Stimulated activated CD8-positive, alpha-beta memory T cell treated with anti-CD3 and anti-CD28 coated beads, Interleukin-7, amount 100 ng/mL, for 24 hours (primary cell): ENCODE measurements at places on chromosomes 1 and 21.

DNA sequence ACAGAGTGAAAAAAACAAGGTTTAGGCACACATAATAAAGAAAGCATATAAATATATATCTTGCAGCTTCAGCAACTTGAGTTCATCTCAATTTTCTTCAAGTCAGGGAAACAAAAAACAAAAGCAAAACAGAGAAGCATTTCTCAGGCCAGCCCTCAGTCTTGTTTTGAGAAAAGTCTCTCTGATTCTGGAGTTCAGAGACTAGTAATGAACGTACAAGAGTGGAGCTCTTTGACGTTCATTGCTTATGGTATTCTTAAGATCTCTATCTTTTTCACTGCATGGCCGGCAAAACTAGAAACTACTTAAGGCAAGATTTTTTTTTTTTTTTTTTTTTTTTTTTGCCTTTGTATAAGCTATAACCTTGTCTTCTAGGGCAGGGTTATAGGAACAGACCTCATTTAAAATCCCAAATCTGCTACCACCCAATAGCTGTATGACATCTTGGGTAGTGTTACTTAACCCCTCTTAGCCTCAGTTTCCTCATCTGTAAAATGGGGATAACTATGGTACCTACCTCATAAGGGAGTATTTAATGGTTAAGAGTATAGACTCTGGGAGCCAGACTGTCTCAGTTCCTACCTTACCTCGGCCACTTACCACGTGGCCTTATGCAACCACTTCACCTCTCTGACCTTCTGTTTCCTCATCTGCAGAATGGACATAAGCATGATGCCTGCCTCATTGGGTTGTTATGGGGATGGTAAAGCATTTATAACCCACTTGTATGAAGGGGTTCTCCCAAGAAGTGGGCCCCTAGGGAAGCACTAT lies 33.6 kb downstream of the LMO4 start:
- DNase-seq, result no peak

GRCh38 chr1:221706876-221707582 lies 34.9 kb downstream of the DUSP10 start:
- no peak for DNase-seq

DNA sequence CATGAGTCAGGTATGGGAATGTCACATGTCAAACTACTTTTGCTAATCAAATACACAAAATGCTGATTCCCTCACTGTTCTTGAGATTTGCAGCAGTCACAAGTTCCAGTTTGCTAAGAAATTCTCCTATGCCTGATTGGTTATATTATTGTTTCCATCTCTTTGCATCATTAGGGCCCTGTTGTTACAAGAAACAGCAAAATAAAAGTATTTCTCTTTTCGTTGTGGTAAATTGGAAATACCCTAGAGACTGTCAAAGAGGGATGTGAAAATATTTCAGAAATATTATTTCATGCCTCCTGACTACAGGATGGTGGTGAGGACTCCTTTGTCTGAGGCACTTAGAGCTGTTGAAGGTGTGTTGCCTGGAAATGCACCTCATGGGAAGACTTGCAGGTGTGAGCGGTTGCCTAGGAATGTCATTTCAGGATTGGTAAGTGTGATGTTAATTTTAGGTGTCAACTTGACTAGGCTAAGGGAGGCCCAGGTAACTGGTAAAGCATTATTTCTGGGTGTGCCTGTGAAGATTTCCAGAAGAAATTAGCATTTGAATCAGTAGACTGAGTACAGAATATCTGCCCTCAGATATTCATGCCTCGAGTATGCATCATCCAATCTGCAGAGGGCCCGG lies 117.4 kb downstream of the ROR1 start:
- DNase-seq, result no peak

- no peak for DNase-seq
These were observed 90.5 kb downstream of the ADARB1 start for GRCh38 chr21:45164838-45165237.

DNA sequence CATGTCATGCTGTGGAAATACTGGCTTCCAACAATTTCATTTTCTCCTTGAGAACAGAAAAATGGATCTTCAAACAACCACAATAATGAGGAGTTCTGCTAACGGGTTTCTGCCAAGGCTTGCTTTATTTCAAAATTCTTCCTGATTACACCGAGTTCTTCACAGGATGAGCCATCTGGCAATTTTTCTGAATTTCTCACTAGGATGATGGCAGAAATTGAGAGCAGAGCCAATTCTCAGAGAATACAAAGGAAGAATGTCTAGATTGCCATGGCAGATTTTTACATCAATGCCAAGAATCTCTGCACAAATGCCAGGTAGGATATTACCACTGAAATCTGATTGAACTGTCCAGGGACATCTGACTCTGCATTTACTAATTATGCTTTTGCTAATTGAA lies 619.0 kb upstream of the CHRM3 start:
- DNase-seq, result no peak

DNA sequence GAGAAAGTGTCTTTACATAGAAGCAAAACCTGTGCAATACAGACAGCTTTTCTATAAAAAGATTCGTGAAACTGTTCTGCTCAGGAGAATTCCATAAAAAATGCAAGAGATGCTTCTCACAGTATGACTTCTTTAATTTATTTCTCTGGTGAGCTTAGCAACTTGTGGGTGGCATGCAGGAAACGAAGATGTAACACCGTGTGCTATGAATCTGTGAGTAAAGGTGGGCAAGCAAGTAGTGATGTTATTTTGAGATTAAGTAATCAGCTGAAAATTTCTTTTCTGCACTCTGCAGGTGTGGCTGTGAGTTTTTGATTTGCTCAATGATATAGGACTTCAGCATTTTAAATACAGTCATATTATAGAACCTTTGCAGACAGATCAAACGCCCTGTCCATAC lies 656.8 kb upstream of the NCAM2 start:
- no peak for DNase-seq

- no peak for DNase-seq
These were observed 214.4 kb downstream of the SLC35F3 start for GRCh38 chr1:234118911-234119310.

- no peak for DNase-seq
These were observed 137.9 kb downstream of the IFI44 start for GRCh38 chr1:78787544-78787943.

- no peak for DNase-seq
These were observed 104.9 kb downstream of the RUNX1 start for GRCh38 chr21:34944015-34944755.

DNA sequence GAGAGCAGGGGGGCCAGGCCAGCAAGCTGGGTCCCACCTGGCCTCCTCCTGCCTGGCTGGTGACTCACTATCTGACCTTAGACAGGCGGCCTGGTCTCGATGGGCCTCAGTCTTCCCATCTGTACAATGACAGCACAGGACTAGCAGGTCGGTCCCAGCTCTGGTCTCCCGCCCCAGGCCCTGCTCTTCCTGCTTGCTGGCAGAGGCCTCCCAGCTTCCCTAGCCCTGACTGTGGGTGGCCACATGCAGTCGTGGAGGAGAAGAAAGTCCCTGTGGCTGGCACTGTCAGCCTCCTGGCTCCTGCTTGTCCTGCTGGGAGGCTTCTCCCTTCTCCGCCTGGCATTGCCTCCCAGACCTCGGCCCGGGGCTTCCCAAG lies 817 bp downstream of the EXTL1 start:
- no peak for DNase-seq

DNA sequence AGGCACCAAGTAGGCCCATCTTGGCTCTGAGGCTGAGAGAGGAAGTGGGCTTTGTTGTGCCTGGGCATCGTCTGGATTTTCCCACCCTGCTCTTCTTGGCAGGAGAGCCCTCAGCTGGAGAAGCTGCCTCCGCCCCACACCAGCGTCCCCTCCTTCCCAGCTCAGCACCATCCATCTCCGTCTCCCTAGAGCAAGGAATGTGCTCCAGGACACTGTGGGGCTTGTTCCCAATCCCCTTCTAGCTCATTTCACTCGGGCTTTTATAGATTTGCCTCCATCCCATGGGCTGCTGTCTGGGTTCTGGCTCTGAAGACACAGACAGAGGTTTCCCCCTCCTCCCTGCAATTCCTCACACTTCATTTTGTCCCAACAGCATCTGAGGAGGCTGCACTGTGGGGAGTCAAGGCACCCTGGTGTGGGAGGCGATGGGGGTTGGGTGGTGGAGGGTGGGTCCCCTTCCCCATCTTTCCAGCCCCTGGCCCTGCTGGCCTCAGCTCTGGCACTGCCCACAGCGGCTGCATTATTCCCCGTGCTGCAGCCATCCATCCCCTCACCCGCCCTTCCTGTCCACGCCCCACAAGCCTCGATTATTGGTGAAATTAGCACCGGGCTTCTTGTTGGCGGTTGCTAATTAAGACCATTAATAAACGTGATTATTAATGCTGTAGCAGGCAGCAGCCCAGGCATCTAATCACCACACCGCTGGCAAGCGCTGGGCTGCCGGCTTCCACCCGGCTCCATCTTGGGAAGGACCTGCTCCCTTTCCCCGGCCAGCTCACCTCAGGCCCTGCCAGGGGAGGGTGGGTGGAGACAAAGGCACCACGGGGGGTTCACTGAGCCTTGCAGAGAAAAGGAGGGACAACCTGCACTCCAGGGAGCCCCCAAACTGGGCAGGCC lies 21.7 kb downstream of the RHBG start:
- DNase-seq, result no peak

DNA sequence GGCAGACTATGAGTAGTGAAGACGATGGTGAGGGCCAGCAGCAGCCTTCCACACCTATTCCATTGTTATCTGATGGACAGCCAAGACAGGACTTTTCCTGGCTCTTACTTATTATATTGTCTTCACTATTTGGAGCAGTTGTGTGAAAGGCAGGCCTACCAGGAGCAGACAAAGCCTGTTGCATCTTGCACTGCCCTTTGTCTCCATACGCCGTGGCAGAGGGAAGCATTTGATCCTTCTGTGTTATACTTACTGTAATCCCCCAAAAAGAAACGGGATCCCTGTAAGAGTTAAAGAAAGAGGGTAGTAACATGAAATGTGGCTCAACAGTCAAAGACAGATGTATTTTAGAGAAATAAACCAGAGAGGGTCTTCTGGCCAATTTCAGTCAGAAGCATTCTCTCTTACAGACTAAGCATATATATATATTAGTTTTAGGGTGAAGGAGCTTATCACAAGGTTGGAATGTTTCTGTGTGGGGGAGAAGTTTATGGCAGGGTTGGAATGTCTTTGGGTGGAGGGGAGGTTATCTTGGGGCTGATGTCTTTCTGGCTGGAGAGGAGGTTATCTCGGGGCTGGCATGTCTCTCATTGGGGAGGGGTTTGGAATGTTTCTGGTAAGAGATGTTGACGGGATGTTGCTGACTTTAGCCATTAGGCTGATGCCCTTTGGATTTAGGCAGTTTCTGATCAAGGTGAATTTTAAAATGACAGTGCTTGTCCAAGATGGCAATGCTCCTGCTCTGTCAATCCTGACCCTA lies 23.4 kb upstream of the HSD3B1 start:
- no peak for DNase-seq

DNA sequence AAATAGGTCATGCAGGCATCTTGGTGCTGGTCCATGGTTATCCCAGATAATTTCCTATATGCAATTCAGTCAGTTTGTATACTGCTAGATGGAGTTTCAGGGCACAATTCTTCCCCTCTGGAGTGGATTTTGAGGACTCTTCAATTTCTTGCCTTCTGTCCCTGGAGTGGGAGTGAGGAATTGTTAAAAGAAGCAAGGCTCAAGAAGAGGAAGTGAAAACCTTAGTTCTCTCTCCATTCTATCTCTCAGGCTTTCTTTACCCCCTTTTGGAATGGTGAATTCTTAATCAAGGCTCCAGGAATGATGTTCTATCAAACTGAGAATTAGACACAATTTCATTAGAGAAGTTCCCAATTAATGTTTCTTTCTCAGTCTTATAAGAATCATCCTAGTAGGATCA lies 67.1 kb downstream of the RWDD3 start:
- DNase-seq, result no peak

- DNase-seq, result no peak
These were observed 391.0 kb downstream of the PTPRC start for GRCh38 chr1:199029855-199030254.

- DNase-seq, result no peak
These were observed 34.8 kb downstream of the CLCA1 start for GRCh38 chr1:86503406-86504136.

GRCh38 chr1:50493710-50494109 lies 70.5 kb upstream of the DMRTA2 start:
- no peak for DNase-seq

DNA sequence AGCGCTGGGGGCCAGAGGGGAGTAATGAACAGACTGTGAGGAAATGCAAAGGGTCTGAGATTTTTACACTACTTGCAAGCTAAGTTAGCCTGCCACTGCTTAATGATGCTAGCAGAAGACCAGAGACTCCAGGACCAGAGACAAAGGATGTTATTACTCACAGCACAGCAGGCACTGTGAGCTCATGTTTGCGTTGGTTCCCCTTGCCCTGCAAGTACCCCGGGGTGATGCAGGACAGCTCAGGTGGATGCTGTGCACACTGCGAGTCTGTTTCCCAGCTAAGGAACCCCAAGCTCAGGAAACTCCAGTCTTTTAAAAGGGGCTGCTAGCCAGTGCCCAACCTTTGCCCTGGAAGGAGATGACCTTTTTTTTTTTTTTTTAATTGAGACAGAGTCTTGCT lies 1.2 kb downstream of the FHAD1 start:
- DNase-seq, result no peak

- no peak for DNase-seq
These were observed 34.0 kb downstream of the MEGF6 start for GRCh38 chr1:3577300-3577699.

GRCh38 chr21:41655259-41655658 lies 111.6 kb downstream of the RIPK4 start:
- DNase-seq, result no peak

- DNase-seq, result no peak
These were observed 14.5 kb upstream of the COG2 start for GRCh38 chr1:230627767-230628166.

- no peak for DNase-seq
These were observed 171.5 kb upstream of the IRF2BP2 start for GRCh38 chr1:234781241-234782065.
